ENCODE measurements at places on chromosomes 12 and 14.

DNA sequence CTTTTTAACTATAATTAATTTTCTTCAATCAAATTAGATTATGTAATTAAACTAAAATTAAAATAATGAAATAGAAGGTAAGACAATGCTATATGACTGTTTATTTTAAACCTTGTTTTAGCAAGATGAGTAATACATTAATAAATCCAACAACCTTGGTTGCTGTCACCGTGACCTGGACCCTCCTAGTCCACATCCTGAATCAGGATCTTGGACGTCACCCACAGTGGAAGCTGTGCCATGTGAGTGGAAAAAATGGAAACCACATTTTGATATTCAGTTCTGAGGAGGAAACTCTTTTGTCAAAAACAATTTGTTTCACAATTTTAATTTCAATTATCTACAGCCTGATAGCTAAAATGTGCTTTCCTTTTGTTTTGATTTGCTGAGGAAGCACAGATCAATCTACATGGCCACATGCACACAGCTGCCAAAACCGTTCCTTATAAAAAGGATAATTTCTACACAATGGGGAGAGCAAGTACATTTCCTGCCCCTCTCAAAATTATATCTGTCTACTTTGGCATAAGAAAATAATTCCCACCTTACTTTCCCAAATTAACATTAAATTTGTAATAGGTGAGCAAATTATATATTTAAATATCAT lies 255.5 kb downstream of the RASSF9 start:
- DNase-seq: no peak

- DNase-seq: no peak
Measured at GRCh38 chr12:6090803-6091202, 33.7 kb downstream of the VWF start.

DNA sequence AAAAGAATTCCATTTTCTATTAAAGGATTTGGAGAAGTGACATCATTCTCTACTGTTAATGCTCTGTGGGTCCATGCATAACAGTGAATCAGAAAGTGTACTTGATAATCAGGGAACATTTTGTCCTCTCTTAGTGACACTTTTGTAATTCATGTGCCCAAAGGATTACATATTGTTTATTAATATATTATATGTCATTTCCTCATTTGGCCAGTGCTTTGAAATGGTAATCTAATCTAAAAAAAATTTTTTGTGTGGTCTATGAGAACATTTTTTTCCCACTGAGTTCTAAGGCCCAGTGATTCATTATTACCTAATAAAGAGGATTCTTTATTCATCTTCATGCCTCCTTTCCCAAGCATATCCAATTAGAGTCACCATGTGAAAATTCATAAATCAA lies 79.7 kb upstream of the MYF6 start:
- DNase-seq: no peak

DNA sequence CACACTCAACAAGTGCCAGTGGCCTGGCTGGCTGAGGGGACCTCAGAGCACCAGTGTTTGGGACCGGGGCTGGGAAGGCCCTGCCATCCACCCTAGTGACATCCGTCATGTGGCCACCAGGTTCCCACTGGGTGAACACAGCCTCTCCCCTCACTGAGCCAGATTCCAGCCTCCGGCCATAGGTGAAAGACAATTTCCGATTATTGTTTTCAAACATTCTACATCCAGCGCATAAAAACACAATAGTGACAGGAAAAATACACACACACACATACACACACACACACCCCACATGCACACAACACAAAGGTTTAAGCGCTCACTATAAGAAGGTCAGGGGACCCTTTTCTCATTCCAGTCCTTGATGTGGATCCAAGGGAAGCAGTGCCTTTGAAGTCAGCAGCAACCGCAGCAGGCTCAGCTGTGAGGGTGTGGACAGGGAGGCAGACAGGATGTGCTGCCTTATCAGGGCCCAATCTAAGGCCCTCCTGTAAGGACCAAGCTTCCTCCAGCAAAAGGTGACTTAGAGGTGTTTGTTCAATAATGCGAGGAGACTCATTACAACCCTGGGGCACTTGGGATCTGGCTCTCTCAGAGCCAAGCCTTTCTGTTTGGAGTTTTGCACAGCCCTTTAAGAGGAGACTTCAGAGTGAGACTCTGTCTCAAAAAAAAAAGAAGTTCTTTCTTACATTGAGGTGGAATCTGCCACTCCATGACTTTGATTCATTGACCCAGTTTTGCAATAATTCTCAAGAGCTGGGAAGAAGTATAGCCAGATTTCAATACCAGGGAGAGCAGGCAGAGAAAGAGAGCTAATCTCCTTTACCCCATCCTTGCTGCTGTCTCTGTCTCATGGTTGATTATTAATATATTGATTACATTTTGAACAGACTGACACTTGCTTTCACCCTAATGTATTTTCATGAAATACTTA lies 227.8 kb downstream of the ZFP36L1 start:
- DNase-seq: no peak

- no peak for DNase-seq
Measured at GRCh38 chr14:91945751-91946621, 1.5 kb downstream of the FBLN5 start.

GRCh38 chr14:91911474-91912032 lies 35.9 kb downstream of the FBLN5 start:
- DNase-seq: peak; percentile 11

DNA sequence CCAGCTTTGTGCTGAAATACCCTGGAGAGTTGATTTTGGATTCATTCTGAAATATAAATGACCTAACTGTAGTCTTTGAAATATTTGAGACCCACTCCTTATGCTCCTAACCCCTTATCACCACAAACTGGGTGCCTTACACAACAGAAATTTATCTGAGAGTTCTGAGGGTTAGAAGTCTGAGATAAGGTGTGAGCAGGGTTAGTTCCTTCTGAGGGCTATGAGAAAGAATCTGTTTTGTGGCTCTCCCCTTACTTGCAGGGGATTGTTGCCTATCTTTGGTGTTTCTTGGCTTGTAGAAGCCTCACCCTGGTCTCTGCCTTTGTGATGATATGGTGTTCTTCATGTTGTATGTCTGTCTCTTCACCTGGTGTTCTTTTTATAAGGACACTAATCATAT lies 91.7 kb downstream of the DERA start:
- no peak for DNase-seq

- no peak for DNase-seq
Measured at GRCh38 chr12:57898308-57898970, 42.9 kb upstream of the ATP23 start.

GRCh38 chr14:99393059-99393655 lies 87.5 kb downstream of the SETD3 start:
- DNase-seq: peak; percentile 37

DNA sequence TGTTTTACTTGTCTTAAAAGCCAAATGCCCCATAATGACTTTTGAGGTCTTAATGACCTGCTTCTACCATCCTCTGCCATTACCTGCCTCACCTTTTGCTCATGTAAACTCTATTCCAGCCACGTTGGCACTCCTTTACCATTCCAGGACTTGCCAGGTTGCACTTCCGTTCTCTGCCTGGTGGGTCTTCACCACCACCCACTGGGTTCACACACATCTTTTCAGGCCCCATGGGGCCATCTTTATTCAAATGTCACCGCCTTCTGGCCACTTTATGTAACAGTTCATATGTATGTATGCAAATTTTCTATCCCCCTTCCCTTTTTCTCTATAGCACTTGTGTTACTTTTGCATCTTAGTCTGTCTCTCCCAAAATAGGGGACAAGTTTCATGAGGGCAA lies 57.7 kb downstream of the ATP2A2 start:
- DNase-seq: peak; percentile 18

- DNase-seq: no peak
Measured at GRCh38 chr14:102798926-102799325, 21.7 kb downstream of the TRAF3 start.

GRCh38 chr12:124322271-124322998 lies 27.5 kb downstream of the RFLNA start:
- no peak for DNase-seq

DNA sequence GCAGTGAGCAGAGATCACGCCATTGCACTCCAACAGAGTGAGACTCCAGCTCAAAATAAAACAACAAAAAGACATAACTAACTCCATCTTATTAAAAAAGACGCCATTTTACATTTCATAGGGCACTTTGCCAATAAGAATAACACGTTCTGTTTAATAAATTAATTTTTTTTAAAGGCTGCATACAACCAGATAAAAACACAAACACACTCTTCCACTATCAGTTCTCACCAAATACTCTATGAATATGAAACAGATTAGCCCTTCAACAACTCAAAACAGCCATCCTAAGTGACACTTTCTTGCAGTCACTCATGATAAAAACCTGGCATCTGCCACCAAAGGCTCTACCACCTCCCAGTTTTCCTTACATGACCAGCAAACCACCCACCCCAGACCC lies 16.1 kb downstream of the AICDA start:
- no peak for DNase-seq

- no peak for DNase-seq
Measured at GRCh38 chr14:59753512-59753911, 117.1 kb downstream of the RTN1 start.

- DNase-seq: no peak
Measured at GRCh38 chr14:35133542-35134328, 11.4 kb downstream of the PRORP start.

All from GM18507 (cell line).